ENCODE measurements at places on chromosomes 1 and 21. TPM values are rescaled to one million over a fixed set of nuclear protein-coding genes. Genes with fewer than 3 reads are reported as not detected.

- no peaks in the 10 kb centered on the region for H3K4me1 ChIP-seq
- DNase-seq, result no peak
- no peak overlapping the region for H3K4me3 ChIP-seq
- no peaks in the 10 kb centered on the region for H3K36me3 ChIP-seq
- H3K27me3 ChIP-seq, result no peaks in the 10 kb centered on the region
- no peak overlapping the region for H3K27ac ChIP-seq
Observed at GRCh38 chr1:184954232-184954995, 19.9 kb downstream of the NIBAN1 start.

GRCh38 chr21:44722731-44723130 is 11.4 kb upstream of the TSPEAR start:
- H3K27ac ChIP-seq, result peak overlapping the region; percentile 87
- H3K4me1 ChIP-seq, result peaks cover 13% of the 10 kb centered on the region
- peaks cover 50% of the 10 kb centered on the region for H3K27me3 ChIP-seq
- H3K36me3 ChIP-seq, result no peaks in the 10 kb centered on the region

- H3K4me1 ChIP-seq, result peaks cover 17% of the 10 kb centered on the region
- no peaks in the 10 kb centered on the region for H3K36me3 ChIP-seq
- no peak overlapping the region for H3K4me3 ChIP-seq
- DNase-seq, result no peak
Observed at GRCh38 chr1:229197265-229197585, 73.7 kb upstream of the RAB4A start.

DNA sequence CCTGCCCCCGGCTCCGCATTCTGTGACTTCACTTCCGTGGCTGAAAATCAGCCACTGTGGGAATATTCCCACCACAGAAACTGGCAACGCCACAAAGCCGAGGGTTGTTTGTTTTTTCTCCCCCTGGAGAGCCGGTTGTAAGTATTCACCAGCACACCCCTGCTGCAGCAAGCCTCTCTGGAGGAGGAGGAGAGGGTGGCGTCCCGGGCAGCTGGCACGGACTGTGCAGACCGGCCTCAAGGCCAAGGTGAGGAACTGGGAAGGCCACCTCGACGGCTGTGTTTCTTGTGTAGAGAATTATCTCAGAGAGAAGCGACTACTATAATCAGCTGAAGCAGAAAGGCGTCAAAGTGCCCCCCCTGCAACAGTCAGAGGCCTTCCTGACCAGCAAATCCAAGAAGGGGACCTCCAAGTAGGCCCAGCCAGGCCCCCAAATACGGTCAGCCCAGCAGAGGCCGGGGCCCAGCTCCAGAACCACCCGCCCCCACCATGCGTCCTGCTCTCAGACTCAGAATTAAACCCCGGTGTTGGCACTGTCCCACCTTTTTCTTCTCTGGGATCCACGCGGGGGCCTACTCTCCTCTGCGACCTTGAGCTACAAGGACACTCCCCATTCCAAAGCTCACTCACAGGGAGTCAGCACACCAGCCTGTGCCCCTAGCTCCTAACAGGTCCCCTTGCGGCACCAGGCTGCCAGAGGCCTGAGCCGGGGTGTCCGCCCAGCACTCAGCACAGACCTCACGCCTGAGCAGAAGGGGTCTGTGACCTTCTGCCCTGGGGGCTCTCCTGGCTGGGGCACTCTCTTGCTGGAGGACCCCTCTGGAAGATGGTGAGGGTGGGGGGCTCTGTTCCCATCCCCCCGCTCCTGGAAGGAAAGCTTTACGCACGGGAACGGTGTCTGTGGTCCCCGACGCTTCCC is 1.2 kb upstream of the SMIM1 start:
- peaks cover 8% of the 10 kb centered on the region for H3K4me1 ChIP-seq
- H3K36me3 ChIP-seq, result no peaks in the 10 kb centered on the region
- H3K27me3 ChIP-seq, result no peaks in the 10 kb centered on the region

DNA sequence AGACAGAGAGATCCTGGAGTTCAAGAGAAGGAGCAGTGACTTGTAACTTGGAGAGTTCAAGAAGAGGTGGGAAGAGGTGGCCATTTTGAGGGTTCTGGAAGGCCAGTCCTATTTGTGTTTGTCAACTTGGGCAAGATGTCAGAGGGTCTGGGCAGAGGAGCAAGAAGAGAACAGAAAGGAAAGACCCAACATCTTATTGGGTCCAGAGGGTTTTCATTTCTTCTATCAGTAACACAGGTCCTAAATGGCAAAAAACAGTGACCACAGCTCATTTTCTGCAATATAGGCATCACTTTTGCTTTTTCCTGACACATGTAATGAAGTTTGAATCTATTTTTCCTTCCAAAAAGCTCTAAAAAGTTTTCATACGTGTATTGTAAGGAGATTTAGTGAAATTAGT is 38.3 kb upstream of the MAP10 start:
- no peak overlapping the region for H3K4me3 ChIP-seq
- no peak overlapping the region for H3K27ac ChIP-seq
- peaks cover 4% of the 10 kb centered on the region for H3K27me3 ChIP-seq
- H3K36me3 ChIP-seq, result peaks cover 1% of the 10 kb centered on the region
- DNase-seq, result no peak
- H3K4me1 ChIP-seq, result no peaks in the 10 kb centered on the region

- H3K27me3 ChIP-seq, result peaks cover 3% of the 10 kb centered on the region
- H3K27ac ChIP-seq, result no peak overlapping the region
- no peaks in the 10 kb centered on the region for H3K4me1 ChIP-seq
- H3K36me3 ChIP-seq, result no peaks in the 10 kb centered on the region
Observed at GRCh38 chr1:233549917-233550316, 64.0 kb upstream of the KCNK1 start.

- peaks cover 4% of the 10 kb centered on the region for H3K27me3 ChIP-seq
- DNase-seq, result no peak
- H3K36me3 ChIP-seq, result no peaks in the 10 kb centered on the region
- H3K4me1 ChIP-seq, result no peaks in the 10 kb centered on the region
- H3K27ac ChIP-seq, result no peak overlapping the region
- H3K4me3 ChIP-seq, result no peak overlapping the region
Observed at GRCh38 chr1:213332491-213332890, 281.4 kb downstream of the RPS6KC1 start.

- H3K4me3 ChIP-seq, result no peak overlapping the region
- no peaks in the 10 kb centered on the region for H3K27me3 ChIP-seq
- DNase-seq, result no peak
- H3K27ac ChIP-seq, result no peak overlapping the region
Observed at GRCh38 chr1:43781574-43781973, 74.2 kb downstream of the ST3GAL3 start.

CRYZL1 gene
- total RNA-seq, result 71.4 TPM

TMPRSS2 gene
- not detected for total RNA-seq
